Breast epithelium (tissue), 4 donors: ENCODE measurements at places on chromosomes 7 and 10.

- H3K4me1 ChIP-seq: no peaks in the 10 kb centered on the region
- H3K36me3 ChIP-seq: no peaks in the 10 kb centered on the region
- no peak overlapping the region for H3K27ac ChIP-seq
- H3K4me3 ChIP-seq: no peak overlapping the region
- H3K27me3 ChIP-seq: no peaks in the 10 kb centered on the region
These were observed 41.2 kb upstream of the ADRB1 start for GRCh38 chr10:114002422-114002821.

- DNase-seq: no peak
- H3K27me3 ChIP-seq: no peaks in the 10 kb centered on the region
- H3K36me3 ChIP-seq: no peaks in the 10 kb centered on the region
These were observed 8.1 kb downstream of the SDK1 start for GRCh38 chr7:3309140-3309539.

DNA sequence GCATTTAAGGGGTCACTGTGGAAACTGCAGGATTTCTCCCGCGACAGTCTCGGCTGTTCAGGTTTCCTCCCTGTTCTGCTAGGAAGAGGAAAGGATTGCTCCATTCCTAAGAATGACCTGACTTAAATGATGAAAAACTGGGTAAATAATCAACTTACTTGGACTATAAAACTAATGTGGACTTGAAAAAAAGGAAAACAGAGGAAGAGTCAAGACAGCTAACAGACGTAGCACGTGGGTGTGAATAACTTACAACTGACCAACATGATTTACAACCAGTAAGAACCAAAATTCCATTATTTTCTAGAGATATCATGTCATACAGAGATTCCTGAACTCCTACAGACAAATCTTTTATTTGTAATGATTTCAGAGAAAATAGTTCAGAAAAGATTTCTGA, 93.8 kb downstream of the ADAM12 start:
- H3K4me3 ChIP-seq: no peak overlapping the region
- H3K27me3 ChIP-seq: no peaks in the 10 kb centered on the region
- no peaks in the 10 kb centered on the region for H3K36me3 ChIP-seq
- peak overlapping the region; percentile 45 for H3K27ac ChIP-seq
- no peak for DNase-seq
- no peaks in the 10 kb centered on the region for H3K4me1 ChIP-seq

GRCh38 chr10:12780634-12781601, 220.6 kb downstream of the CCDC3 start:
- no peak overlapping the region for H3K4me3 ChIP-seq
- H3K27ac ChIP-seq: peak overlapping the region; percentile 61
- H3K27me3 ChIP-seq: no peaks in the 10 kb centered on the region
- no peaks in the 10 kb centered on the region for H3K36me3 ChIP-seq
- no peak for DNase-seq
- peaks cover 6% of the 10 kb centered on the region for H3K4me1 ChIP-seq

GRCh38 chr7:31890198-31890597, 180.0 kb downstream of the PDE1C start:
- H3K36me3 ChIP-seq: no peaks in the 10 kb centered on the region
- peak; percentile 27 for DNase-seq
- no peaks in the 10 kb centered on the region for H3K4me1 ChIP-seq
- no peak overlapping the region for H3K27ac ChIP-seq
- H3K27me3 ChIP-seq: no peaks in the 10 kb centered on the region

GRCh38 chr7:149093228-149093627, 2.7 kb upstream of the ZNF786 start:
- H3K27me3 ChIP-seq: no peaks in the 10 kb centered on the region
- H3K36me3 ChIP-seq: no peaks in the 10 kb centered on the region
- no peak overlapping the region for H3K27ac ChIP-seq
- H3K4me1 ChIP-seq: no peaks in the 10 kb centered on the region
